ENCODE measurements at places on chromosomes 4 and X.

GRCh38 chrX:114508756-114509155, 75.1 kb upstream of the HTR2C start:
- no peak for DNase-seq

- no peak for DNase-seq
Measured at GRCh38 chrX:45710081-45710801, 509.6 kb upstream of the DIPK2B start.

GRCh38 chrX:45697591-45697990, 496.9 kb upstream of the DIPK2B start:
- no peak for DNase-seq

- no peak for DNase-seq
Measured at GRCh38 chr4:147605499-147605898, 11.7 kb upstream of the TMEM184C start.

GRCh38 chr4:100804576-100805360, 286.9 kb upstream of the EMCN start:
- DNase-seq, result no peak

GRCh38 chrX:153319295-153320046, 2.1 kb downstream of the PNMA6F start:
- no peak for DNase-seq

- no peak for DNase-seq
Measured at GRCh38 chr4:165635381-165635780, 237.7 kb upstream of the TLL1 start.

- DNase-seq, result no peak
Measured at GRCh38 chr4:74486905-74487304, 42.0 kb downstream of the AREG start.

- no peak for DNase-seq
Measured at GRCh38 chr4:119721878-119722277, 93.3 kb upstream of the PDE5A start.

GRCh38 chr4:90226734-90227133, 99.5 kb downstream of the CCSER1 start:
- no peak for DNase-seq

GRCh38 chrX:43003204-43003565, 225.2 kb upstream of the PPP1R2C start:
- DNase-seq, result no peak

DNA sequence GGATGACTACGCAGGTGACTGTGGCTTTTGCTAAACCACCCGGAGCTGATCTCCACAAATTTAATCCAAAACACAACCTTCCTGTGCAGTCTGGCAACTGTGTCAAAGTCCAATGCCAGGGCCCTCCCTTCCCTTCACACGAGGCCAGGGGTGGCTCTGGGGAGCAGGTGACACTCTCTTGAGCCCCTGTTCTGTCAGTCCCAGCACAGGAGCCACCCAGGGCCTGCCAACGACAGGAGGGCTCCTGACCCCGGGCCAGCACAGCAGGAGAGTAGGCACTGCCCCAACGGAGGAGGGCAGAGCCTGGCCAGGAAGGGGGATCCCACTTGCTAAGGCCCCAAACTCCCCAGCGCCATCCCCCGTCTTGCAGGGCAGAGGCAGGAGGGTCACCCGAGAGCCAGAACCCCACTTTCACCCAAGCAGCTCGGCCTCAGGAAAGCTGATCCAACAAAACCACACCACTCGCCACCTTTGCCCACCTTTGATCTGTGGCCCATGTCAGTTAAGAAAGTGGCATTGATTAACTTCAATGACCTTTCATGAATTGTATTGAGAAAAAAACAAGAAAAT, 44.7 kb downstream of the FAM53A start:
- no peak for DNase-seq

- no peak for DNase-seq
Measured at GRCh38 chr4:102862016-102862415, 6.8 kb upstream of the CISD2 start.

GRCh38 chr4:116913451-116913850, 171.9 kb downstream of the TRAM1L1 start:
- DNase-seq, result no peak

- no peak for DNase-seq
Measured at GRCh38 chr4:92047209-92047875, 256.4 kb upstream of the GRID2 start.

DNA sequence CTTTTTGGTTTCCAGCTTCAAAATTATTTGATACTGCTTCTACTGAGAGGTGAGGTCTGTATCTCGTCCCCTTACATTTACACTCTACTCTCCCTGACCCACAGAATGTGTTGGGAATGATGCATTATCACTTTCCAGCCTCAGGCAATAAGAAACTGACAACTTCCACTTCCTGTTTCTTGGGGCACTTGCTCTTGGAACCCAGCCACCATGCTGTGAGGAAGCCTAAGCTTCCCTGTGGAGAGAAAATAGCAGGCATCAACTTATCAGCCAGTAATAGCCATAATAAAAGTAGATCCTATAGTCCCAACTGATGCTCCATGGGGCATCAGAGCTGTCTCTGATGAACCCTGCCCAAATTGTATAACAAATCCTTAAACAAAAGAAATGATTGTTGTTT, 32.6 kb downstream of the RELL1 start:
- DNase-seq, result no peak

DNA sequence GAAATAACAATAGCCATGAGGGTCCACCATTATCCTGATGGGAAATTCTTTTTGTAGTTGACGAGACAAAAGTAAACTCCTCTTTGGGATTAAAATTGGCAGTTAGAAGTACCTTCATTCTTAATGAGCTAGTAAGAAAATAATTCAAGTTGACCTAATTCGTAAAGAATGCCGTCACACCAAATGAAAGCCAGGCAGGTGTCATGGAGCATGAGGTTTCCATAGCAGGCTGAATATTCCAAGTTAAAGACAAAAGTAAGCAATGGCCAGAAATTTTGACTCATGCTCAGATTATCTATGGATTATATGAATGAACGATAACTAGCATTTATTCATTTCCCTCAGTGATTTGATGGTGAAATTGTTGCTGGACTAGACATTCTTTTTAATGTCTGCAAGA, 192.2 kb upstream of the FAT1 start:
- no peak for DNase-seq

DNA sequence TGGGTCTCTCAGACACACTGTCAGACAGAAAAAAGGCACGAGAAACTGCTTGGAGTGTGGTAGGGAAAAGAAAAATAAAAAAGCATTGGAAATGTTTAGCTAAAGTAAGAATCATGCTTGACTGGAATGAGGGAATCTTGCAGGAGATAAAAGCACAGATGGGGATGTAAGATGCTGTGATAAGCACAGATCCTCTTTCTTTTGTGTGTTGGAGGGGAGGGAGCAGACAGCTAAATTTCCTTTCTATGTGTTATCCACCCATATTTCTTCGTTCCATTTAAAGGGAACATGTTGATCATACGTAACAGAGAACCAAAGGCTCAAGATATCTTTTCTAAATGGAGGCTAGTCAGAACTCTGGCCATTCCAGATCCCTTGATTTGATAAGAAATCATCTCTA, 614.0 kb upstream of the LCORL start:
- DNase-seq, result no peak

- DNase-seq, result no peak
Measured at GRCh38 chrX:136061286-136061685, 76.1 kb downstream of the SLC9A6 start.

- no peak for DNase-seq
Measured at GRCh38 chr4:125277790-125278189, 37.0 kb upstream of the FAT4 start.

- DNase-seq, result no peak
Measured at GRCh38 chr4:30258949-30259348, 461.2 kb upstream of the PCDH7 start.

GRCh38 chr4:38723726-38724474, 58.9 kb downstream of the TLR10 start:
- no peak for DNase-seq

DNA sequence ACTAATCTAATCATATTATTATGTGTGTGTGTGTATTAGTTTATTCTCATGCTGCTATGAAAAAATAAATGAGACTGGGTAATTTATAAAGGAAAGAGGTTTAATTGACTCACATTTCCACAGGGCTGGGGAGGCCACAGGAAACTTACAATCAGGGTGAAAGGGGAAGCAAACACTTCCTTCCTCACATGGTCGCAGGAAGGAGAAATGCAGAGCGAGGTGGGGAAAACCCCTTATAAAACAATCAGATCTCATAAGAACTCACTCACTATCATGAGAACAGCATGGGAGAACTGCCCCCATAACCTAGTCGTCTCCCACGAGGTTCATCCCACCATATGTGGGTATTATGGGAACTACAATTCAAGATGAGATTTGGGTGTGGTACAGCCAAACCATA, 190.9 kb upstream of the TAPT1 start:
- no peak for DNase-seq

GRCh38 chr4:123415977-123416376, 19.4 kb downstream of the SPRY1 start:
- DNase-seq, result no peak

DNA sequence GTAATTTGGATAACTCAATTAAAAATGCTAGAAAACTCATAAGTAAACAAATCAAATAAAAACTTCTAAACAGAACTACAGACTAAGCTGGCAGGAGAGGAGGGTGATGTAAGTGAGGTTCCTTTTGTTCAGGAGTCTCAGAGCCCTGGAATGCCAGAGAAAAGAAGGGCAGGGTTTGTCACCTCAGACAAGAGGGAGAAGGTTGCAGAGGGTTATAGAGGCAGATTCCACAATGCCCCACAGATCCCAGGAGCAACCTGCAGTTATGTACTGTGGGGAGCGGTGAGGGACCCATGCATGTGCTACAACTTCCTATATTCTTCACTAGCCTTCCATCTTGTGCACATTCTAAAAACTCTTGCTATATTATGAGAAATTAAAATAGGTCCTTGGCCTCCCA, 129.7 kb downstream of the CFAP299 start:
- DNase-seq, result no peak

DNA sequence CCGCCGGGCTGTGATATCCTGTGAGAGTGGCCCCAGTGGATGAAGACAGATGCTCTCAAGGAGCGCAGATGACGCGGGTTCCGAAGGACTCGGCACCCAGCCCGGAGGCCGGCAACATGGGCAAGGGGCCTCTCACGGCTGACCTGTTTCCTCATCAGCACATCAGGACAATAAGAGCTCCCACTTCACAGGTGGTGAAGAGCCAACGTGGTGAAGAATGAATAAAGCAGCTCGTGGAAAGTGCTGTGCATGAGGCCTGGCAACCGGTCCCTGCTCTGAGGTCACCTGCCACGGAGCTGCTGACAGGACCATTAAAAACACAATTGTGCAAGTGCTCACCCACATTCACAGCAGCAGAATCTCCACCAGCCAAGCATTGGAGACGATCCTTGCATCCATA, 22.9 kb downstream of the ABLIM2 start:
- DNase-seq, result no peak

GRCh38 chr4:47468706-47469365, 5.3 kb upstream of the COMMD8 start:
- no peak for DNase-seq

DNA sequence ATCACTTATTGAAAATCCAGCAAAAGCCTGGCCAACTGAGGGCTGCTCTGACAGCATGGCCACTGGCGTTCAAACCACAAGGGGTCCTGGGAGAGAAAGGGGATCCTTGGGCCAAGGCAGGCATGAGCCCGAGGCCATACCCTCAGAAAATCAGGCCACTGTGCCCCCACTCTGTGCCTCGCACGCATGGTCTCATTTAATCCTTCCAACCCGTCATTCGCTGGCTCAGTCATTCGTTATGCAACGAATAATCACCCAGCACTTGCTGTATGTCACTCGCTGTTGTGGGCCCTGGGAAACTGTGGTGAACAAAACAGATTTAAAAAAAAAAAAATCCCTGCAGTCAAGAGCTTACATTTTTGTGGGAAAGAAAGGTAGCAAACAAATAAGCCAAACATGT, 112.7 kb downstream of the BCOR start:
- DNase-seq, result no peak

Data from CD4-positive, alpha-beta T cell (primary cell).